ENCODE measurements at places on chromosomes 7 and 10.
A peak's percentile ranks its signal among the peaks of the same experiment; 100 is the strongest.

GRCh38 chr10:94320285-94320914 lies 42.3 kb downstream of the NOC3L start:
- peak; percentile 39 for DNase-seq

DNA sequence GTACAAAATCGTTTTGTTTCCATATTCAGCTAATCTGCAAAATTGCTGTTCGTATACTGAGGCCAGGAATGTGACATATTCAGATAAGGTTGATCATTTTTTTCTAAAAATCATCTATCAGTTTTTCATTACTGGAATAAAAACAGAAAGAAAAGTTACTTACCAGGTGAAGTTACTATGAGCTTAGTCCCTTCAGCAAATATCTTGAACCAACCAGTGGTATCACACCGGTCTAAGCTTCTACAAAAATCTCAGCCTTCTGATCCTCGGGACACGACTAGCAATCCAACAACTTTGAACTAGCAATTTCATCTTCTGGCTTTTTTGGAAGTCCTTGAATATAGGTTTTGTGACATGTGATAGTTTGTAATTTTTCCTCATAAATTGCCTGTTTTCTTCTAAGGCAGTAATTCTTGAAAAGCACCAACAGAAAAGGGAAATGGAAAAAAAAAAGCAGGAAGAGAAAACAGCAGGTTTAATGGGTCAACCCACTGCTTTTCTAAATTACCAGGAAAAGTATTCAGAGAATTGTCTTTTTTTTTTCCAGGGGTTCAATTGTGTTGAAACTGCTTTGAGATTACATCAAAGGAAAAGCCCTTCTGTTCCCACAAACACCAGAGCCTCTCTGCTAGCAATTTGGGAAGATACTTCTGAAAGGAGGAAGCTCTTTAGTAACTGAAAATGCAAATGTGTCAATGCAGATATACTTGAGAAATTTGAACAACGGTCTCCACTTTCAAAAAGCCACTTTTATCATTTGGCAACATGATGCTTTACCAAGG lies 2.9 kb upstream of the TARP start:
- no peak for DNase-seq

GRCh38 chr10:130300608-130301020 lies 164.4 kb downstream of the GLRX3 start:
- peak; percentile 2 for DNase-seq

GRCh38 chr10:1425879-1426278 lies 311.4 kb downstream of the ADARB2 start:
- DNase-seq = no peak

- no peak for DNase-seq
These were observed 40.5 kb downstream of the CAPZA2 start for GRCh38 chr7:116902867-116903266.

DNA sequence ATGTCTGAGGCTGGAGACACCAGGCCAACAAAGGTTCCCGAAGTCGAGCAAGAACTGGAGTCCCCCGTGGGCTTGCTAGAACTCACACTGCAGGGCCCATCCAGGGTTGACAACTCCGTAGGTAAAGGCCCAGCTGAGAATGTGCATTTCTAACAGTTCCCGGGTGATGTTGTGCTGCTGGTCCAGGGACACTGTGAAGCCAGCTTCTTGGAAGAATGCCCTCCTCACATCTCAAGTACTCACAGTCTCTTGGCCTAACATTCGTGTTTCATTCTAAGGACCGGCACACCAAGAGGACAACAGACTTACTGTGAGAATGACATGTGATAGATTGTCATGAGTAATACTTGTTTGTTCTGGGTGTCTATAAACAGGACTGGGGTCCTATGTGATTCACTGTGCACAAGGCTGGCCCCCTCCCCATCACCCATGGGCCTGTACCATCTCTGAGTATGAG lies 682.3 kb upstream of the IGFBP3 start:
- no peak for DNase-seq

GRCh38 chr10:93941606-93942005 lies 47.8 kb downstream of the SLC35G1 start:
- DNase-seq = no peak

DNA sequence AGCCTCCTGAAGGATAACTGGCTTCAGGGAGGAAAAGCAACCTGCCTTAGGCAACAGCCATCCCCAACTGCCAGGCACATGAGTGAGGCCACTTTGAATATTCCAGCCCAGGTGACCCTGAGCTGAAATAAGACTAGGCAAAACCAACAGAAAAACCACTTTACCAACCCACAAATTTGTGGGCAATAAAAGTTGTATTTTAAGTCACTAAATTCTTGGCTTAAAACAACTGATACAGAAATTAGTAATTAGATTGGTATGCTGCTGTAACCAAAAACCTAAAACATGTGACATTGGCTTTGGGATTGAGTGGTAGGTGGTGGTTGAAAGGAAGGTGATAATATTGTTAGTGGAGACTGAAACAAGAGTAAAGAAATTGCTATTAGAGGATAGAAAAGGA lies 39.9 kb downstream of the ABCB4 start:
- DNase-seq = no peak

DNA sequence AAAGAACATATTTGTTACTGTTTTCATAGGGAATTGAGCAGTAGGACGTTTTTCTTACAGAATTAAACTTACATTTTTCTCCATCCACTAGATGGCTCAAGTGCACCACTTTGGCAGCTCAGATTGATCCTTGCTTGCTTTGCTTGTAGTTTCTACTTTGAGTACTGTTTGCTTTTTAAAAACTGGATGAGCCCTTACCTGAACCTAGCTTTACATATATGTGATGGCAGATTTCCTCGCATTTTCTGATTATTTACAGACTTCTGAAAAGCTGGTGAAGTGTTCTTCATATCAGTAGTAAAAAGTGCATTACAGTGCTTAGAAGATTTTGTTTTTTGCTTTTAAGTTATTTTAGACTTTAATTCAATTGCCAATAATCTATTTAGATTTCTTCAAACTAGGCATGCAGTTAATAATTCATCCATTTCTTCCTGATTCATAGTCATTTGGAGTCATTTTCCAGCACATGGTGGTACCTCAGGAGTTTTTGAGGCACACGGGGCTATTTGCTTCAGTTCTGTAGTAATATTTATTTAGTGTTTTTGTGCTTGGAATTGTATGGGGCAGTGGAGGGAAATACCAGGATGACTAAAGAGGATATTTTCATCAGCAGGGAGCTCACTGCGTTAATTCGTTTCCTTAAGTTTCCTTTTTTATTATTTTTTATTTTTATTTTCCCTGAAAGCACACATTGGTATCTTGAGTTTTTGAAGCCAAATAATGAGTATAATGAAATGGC lies 57.3 kb downstream of the MAPK8 start:
- DNase-seq = peak; percentile 54

DNA sequence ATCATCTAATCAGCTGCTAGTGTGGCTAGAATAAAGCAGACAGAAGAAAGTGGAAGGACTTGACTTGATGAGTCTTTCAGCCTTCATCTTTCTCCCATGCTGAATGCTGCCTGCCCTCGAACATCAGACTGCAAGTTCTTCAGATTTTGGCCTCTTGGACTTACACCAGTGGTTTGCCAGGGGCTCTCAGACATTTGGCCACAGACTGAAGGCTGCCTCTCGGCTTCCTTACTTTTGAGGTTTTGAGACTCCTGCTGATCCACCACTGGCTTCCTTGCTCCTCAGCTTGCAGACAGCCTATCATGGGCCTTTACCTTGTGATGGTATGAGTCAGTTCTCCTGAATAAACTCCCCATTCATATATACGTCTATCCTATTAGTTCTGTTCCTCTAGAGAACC lies 26.0 kb downstream of the PLPP4 start:
- no peak for DNase-seq

- DNase-seq = no peak
These were observed 155.9 kb upstream of the EGR2 start for GRCh38 chr10:62972103-62972502.

- no peak for DNase-seq
These were observed 11.9 kb upstream of the OR6V1 start for GRCh38 chr7:143040209-143040715.

- no peak for DNase-seq
These were observed 96.3 kb upstream of the ARMC3 start for GRCh38 chr10:22831586-22831985.

DNA sequence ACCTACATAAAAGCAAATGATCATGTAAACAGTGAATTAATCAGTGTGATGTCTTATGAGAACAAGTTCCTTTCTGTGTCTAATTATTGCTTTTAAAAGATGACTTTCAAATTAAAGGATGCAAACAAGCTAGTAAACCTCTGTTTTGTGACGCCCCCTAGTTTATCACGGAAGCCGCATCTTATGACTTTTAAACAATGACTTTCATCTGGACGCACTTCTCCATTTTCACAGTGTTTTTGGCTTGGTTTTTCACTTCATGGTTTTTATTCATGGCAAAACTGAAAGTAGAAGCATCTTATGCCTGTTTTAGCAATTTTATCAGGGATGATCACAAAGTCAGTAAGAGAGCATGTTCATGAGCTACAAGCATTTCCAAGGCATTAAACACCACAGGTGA lies 35.0 kb downstream of the ITGA8 start:
- no peak for DNase-seq

- DNase-seq = no peak
These were observed 23.9 kb downstream of the GLCCI1 start for GRCh38 chr7:7992506-7992905.

DNA sequence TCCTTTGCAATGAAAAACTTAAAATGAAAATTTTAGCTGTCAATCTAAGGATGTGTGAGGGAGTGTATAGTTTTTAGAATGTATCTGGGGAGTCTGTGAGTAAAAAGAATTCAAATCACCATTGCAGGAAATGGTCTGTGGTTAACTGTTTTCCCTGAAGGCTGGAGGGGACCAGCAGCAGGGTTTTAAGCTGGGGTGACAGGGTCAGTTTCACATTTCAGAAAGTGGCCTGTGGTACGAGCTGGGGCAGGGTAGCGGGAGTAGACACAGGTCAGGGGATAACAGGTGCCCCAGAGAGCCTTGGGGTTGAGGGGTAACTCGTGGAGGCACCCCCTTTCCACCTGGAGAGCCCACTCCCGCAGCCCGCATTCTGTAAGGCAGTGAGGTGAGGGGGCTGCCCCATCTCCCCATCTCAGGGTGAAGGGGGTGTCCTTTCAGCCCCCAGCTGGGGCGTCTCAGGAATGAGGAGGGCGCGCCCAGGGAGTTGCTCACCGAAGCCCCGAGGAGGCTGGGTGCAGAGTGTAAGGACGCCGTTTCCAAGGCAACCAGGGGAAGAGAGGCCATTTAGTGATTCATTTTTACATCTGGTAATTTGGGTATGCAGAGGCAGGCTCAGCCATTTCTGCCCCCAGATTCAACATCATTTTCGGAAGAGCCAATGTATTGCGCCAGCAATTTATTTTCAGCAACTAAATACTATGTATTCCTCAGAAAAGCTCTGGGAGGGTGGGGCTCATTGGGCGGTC lies 168.9 kb downstream of the SLIT1 start:
- DNase-seq = no peak

DNA sequence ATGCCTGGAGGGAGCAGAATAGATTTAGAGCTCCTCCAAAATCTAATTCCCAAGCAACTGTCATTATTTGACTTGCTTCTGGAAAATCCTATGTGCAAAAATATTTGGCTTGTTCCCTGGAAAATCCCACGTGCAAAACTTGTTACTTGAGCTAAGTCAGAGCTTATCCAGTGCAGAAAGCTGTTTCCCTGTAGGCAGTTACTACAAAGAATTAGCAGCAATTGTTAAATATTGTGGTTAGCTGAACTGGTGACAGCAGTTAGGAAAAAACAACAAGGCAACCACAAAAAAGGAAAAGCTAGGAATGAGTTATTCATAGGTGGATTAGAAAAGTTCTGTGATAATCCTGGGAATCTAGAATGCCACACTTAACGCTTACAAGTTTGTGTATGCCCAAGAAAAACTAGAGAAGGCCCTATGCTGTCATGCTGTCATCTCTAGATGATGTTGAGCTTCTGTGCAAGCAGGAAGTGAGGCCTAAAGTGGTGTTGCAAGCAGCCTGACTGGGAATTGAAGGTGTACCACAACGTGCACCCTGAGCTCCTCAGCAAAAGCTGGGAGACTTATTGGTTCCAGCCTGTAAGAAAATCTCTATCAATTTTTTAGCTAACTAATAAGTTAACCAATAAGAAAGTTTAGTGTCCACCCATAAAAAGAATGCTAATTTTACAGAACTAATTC lies 738.6 kb upstream of the LRRTM3 start:
- no peak for DNase-seq

- DNase-seq = no peak
These were observed 14.3 kb downstream of the SKIDA1 start for GRCh38 chr10:21511095-21511570.

DNA sequence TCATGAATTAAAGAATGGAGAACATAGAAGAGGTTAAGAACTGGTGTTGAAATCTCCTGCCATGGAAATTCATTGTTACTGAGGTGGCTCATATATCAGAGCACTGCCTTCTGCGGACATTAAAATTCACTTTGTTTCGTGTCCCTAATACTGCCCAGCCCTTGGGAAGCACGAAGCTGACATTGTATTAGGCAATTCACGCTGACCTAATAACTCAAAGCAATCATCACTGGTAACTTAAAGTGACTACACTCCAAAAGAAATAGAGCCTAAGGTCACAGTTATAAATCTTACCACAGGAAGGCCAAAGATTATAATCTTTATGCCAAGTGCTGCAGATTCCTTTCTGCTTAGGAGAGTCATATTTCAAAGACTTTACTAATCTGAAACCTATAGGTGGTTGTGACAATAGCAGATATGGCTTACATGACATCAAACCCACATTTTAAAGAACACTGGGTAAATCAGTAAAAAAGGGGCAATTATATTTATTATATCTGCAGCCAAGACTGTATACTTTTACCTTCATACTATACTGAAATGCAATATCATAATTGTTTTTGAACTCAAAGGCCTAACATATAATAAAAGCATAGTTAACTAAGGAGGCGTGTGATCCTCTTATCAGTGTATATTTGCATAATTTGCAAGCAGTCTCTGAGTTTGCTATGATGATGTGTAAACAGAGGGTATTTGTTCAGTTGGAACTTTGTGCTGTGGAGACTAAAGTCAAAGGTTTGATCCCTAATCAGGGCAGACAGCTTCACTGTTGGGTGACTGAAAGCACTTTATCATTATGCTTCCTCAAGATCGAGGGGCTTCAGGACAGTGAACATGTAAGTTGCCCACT lies 51.9 kb upstream of the CAPZA2 start:
- no peak for DNase-seq

DNA sequence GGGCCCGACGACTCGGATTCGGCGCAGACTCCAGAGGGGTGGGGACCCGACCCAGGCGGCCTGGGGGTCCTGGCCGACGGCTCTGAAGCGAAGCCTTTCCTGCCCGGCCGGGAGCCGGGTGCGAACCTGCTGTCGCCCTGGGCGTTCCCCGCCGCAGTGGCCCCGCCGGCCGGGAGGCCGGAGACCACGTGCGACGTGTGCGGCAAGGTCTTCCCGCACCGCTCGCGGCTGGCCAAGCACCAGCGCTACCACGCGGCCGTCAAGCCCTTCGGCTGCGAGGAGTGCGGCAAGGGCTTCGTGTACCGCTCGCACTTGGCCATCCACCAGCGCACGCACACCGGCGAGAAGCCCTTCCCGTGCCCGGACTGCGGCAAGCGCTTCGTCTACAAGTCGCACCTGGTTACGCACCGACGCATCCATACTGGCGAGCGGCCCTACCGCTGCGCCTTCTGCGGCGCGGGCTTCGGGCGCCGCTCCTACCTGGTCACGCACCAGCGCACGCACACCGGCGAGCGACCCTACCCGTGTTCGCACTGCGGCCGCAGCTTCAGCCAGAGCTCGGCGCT lies 15.4 kb downstream of the ZNF316 start:
- no peak for DNase-seq

GRCh38 chr10:48608279-48608681 lies 3.4 kb upstream of the ARHGAP22 start:
- DNase-seq = peak; percentile 49

GRCh38 chr10:71964098-71964742 lies at the start of gene CHST3:
Gene CHST3 (plus strand): TSS chr10:71964395. CDS start chr10:72005843, 41,448 bp downstream.
- DNase-seq = no peak

GRCh38 chr7:155585532-155585895 lies 39.2 kb upstream of the CNPY1 start:
- no peak for DNase-seq

Measured in DMS153 (cell line).